Stimulated activated CD8-positive, alpha-beta memory T cell treated with anti-CD3 and anti-CD28 coated beads, Interleukin-4, amount 100 ng/mL, for 4 hours (primary cell): ENCODE measurements at places on chromosomes 1 and 21.

DNA sequence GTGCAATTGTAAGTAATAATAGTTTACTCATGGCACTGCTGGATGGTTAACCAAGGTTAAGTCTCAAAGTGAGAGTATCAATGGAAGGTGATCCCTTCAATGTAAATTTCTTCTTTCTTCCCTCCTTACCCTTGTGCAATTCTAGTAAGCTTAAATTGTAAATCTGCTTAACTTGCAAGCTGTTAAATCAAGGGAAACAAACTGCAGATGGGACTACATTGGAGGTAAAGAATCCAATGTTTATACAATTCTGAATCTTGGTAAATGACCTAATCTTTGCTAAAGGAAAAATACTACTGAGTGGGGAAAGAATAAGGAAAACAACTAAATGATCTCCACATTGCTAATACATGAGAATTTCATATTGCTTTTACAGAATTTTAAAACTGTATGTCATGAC, 6.7 kb upstream of the CD55 start:
- DNase-seq = no peak

GRCh38 chr1:55970526-55971110, 608.7 kb downstream of the PLPP3 start:
- no peak for DNase-seq

- DNase-seq = no peak
These were observed 85.2 kb upstream of the HMCN1 start for GRCh38 chr1:185648858-185649589.

DNA sequence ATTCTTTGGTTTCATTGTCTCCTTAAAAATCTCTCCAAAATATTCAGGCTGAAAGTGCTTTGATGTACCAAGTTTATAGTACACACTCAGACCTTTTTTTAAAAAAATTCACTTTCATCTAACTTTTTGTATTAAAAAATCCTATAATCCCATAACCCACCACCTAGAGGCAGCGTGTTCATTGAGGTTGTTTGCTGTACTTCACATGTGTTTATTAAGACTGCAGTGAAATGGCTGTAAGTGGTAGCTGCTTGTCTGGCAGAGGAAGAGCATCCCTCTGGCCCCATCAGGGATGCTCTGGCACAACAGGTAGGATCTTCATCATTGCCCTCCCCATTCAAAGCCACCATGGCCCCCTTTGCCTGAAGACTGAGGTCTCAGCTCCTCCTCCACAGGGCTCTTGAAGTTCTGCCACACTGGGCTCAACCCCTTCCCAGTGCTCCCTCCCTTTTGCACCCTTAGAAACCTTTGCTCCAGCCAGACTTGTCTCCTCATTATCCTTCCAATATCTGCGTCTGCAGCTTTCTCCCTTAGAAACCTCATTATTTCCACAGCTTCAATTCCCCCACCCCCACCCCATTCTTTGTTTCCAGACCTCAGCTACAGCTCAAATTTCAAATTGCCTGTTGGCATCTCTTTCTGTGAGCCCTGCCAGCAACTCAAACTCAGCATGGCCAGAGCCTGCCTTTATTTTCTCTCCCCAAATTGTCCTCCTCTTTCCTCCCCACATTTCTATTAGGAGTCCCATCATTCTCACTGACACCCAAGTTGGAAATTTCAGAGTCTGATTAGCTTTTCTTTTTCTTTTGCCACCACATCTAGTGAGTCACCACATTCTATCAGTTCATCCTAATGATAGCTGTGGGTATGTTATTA, 369.6 kb upstream of the USP24 start:
- no peak for DNase-seq

- no peak for DNase-seq
These were observed 592 bp upstream of the ZNF326 start for GRCh38 chr1:89994231-89994804.

- DNase-seq = no peak
These were observed 181.4 kb downstream of the ZP4 start for GRCh38 chr1:237709355-237709754.

DNA sequence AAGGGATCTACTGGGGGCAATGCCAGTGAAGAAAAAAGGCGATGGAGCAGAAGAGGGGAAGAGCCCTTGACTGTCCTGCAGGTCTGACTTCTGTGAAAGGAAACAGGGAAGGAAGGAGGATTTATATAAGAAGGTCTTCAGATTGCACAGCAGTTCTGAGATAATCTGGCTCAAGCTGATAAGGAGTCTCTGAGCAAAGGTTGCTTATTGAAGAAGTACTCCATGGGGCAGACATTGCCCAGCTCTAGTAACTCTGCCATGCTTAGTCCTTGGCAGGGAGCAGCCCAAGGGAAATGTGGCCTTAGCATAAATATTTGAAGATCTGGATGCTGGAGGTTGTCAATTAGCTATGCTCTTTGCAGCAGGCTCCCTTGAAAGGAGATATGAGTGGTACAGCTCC, 15.9 kb upstream of the TTF2 start:
- no peak for DNase-seq

DNA sequence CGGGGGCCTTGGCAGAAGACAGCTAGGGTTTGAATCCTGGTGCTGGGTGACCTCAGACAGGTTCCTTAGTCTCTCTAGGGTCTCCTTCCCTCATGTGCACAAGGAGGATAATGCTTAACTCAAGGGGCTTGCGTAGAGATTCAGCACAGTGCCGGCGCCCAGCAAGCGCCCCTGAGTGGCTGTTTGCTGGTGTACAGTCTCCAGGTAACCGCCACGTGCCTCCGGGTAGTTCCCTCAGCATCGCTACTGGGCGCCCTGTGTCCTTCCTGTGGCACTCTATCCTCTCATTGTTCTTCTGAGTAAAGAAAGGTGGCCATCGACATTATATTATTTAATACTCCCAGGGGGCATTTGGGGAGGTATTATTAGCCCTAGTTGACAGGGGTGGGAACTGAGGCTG, 80.9 kb downstream of the NENF start:
- DNase-seq = no peak

- DNase-seq = no peak
These were observed 165.7 kb downstream of the DHRS3 start for GRCh38 chr1:12452262-12452661.

- no peak for DNase-seq
These were observed 1.3 kb upstream of the TXNIP start for GRCh38 chr1:145997718-145998023.

DNA sequence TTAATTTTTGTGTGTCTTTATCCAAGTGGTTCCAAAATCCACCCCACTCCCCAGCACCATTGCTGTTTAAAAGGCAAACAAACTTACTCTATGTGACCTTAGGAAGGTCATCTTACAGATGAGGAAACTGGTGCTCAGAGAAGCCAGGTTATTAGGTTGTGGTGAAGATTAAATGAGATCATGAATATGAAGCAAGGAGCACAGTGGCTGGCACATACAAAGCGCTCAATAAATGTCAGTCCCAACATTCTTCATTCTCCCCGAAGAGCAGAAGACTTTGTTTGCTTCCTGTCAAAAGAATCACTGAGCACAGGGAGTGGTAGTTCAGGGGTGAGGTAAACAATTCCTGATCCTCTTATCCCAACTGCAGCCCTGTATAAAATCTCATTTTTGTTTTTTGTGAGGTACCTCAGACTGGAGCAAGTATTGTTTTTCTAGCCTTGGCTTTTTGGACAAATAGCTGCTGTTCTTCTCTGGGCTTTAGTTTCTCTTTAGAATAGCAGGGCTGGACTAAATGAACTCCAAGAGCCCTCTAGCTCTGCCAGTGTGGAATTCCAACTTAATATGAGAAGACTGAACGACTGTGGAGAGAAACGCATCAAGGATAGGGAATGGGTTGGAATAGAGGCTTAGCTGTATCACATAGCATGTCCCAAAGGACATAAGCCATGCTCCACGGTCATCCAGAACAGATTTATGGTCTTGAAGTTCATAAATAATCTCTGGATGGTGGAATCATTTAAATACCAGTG, 455.3 kb upstream of the USP24 start:
- DNase-seq = no peak

DNA sequence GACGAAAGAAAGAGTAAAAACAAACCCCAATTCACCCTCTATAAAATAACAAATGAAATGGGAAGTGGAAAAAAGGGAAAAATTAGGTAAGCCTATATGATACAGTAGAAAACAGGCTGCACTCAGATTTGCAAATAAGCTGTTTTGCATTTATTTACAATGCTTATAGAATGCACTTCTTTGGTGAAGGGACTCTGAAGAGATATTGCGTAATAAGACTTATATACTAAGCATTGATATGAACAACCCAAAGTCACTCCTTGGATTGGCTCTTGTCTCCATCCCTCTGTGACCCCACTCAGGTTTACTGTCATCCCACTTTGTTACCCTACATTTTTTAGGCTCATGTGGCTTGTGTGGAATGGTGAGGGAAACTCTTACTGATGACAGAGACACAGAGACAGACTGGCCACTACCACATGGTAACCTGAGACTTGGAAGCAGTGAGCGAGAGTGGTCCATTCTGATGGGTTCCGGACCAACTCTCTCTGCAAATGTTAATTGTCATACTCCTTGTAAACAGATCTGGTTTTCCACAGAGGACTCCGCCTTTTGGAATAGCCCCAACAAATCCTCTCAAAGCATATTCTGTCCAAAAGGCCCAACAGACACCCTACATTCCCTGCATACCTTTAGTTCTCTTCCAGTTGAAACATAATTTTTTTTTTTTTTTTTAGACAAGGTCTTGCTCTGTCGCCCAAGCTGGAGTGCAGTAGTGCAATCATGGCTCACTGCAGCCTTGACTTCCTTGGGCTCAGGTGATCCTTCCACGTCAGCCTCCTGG, 11.0 kb downstream of the GSTM5 start:
- DNase-seq = no peak

- DNase-seq = no peak
These were observed 140.4 kb upstream of the ADGRL2 start for GRCh38 chr1:81660286-81660685.

DNA sequence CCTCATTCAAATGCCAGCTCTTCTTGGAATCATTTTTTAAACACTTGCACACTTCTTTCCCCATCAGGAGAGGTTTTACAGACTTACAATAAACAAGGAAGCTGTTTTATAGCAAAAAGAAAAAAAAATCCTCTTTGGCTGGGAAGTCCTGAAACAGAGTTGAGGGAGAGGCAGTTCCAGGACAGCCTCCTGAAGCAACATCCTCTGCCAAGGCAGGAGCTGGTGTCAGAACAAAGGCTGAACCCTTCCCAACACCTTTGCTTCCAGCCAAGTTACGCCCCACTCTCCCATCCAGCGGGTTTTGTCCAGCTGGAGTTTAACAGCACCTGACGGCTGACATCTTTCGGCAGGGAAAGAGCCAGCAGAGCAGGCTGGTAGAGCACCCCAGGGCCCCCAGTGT, 287.8 kb downstream of the RRAGC start:
- no peak for DNase-seq
